ENCODE measurements at places on chromosomes 12 and 14. TPM values are rescaled to one million over a fixed set of nuclear protein-coding genes. Genes with fewer than 3 reads are reported as not detected.
A peak's percentile ranks its signal among the peaks of the same experiment; 100 is the strongest.

The ASCL1 gene
- not detected for total RNA-seq

The RPL10L gene
- not detected for total RNA-seq

- DNase-seq: no peak
- H3K36me3 ChIP-seq: no peaks in the 10 kb centered on the region
- no peak overlapping the region for H3K27ac ChIP-seq
- H3K4me3 ChIP-seq: no peak overlapping the region
- peaks cover 7% of the 10 kb centered on the region for H3K4me1 ChIP-seq
- H3K27me3 ChIP-seq: peaks cover 2% of the 10 kb centered on the region
These were observed 386.4 kb downstream of the RGS6 start for GRCh38 chr14:72318648-72319047.

- H3K27me3 ChIP-seq: peaks cover 13% of the 10 kb centered on the region
- no peaks in the 10 kb centered on the region for H3K36me3 ChIP-seq
- H3K4me1 ChIP-seq: peaks cover 42% of the 10 kb centered on the region
These were observed 1.2 kb upstream of the IFT81 start for GRCh38 chr12:110122929-110123328.

DNA sequence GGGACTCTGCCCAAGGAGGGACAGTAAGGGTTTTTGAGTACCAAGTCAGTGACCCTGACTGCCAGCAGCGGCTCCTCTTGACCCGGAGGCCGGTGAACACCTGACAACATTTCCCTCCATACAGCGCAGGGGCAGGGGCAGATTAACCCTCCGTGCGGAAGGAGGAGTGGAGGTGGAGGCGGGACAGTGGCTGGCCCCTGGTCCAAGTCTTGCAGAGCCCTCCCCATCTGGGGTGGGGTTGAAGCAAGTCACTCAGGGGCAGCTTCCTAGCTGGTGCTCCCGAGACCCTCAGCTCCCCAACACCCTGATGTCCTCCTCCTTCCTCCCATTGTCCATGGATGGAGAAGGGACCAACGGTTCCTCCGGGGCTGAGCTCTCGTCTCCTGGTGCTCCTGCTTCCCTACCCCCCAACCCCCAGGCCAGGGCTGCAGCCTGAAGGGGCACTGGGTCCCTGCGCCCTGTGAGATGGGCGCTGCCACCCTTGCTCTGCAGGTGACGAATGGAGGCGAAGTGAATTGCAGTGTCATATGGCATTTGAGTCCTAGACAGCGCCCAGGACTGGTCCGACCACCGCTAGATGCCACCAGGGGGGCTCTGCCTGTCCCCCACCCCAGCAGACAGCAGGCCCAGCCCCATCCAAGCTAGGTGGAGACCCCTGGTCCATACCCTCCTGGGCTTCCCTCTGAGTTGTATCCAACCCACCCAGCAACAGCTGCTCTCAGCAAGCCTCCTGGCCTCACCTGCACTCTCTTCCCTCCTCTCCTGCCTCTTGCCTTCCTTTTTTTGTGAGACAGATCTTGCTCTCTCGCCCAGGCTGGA lies 7.0 kb upstream of the AMN start:
- H3K4me3 ChIP-seq: no peak overlapping the region
- DNase-seq: no peak
- H3K36me3 ChIP-seq: peaks cover 6% of the 10 kb centered on the region
- H3K27ac ChIP-seq: no peak overlapping the region

GRCh38 chr14:62053188-62053587 lies 291.0 kb downstream of the SNAPC1 start:
- H3K4me1 ChIP-seq: no peaks in the 10 kb centered on the region
- no peak for DNase-seq
- peaks cover 7% of the 10 kb centered on the region for H3K36me3 ChIP-seq
- H3K27ac ChIP-seq: no peak overlapping the region

GRCh38 chr14:104212206-104213095 lies 74.1 kb downstream of the KIF26A start:
- H3K27me3 ChIP-seq: peaks cover 8% of the 10 kb centered on the region
- H3K36me3 ChIP-seq: no peaks in the 10 kb centered on the region
- no peak overlapping the region for H3K4me3 ChIP-seq
- no peaks in the 10 kb centered on the region for H3K4me1 ChIP-seq
- DNase-seq: no peak

DNA sequence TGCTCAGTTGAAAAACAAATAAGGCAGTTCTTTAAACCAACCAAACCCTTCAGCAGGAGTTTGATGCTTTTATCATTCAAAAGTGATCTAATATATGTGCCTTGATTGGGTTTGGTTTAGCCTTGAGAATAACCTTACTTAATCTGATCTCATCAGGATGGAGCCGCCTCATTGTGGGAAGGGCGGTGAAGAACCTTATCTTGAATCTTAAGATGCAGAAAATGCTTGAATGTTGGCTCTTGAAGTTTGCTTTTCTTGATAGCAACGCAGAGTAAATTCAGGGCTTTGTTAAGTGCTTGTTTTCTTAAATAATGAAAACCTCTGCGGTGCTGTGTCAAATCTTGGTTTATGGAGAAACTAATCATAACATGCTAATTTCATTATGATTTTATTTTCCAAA lies 138.2 kb downstream of the MON2 start:
- H3K4me1 ChIP-seq: peaks cover 25% of the 10 kb centered on the region
- H3K4me3 ChIP-seq: peak overlapping the region; percentile 94
- no peak for DNase-seq
- H3K27ac ChIP-seq: peak overlapping the region; percentile 70
- peaks cover 8% of the 10 kb centered on the region for H3K36me3 ChIP-seq

The ST8SIA1 gene
- total RNA-seq: 0.77 TPM

DNA sequence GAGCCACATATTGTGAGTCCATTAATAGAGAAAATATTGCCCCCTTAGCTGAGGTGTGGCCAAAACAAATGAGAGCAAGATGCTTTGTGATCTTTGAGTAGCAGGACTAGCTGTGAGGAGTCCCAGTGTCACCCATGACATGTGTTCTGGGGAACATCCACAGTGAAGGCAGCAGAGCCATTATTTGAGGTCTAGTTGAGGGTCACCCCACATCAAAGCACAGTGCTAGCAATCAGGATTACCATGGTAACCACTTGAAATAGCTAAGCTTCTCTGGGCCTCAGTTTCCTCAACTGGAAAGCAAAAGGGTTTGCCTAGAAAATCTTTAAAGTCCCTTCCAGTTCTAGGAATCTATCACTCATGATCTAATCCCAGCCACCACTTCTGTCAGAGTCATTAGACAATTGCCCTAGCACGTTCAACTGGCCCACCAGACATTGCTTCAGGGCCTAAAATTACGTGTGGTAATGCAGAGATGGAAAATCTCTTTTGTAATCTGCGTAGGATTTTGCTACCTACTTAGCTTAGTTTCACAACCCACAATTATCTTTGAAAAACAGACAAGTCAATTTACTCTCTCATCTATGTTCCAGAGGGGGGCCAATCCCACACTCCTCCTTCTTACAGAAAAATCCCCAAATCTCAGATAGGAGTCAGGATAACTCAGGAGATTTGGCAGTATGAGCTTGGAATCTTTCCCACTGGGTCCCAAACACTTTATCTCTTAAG lies 251.2 kb upstream of the EGLN3 start:
- no peak overlapping the region for H3K4me3 ChIP-seq
- H3K27me3 ChIP-seq: no peaks in the 10 kb centered on the region
- H3K36me3 ChIP-seq: no peaks in the 10 kb centered on the region
- no peak overlapping the region for H3K27ac ChIP-seq
- DNase-seq: no peak

DNA sequence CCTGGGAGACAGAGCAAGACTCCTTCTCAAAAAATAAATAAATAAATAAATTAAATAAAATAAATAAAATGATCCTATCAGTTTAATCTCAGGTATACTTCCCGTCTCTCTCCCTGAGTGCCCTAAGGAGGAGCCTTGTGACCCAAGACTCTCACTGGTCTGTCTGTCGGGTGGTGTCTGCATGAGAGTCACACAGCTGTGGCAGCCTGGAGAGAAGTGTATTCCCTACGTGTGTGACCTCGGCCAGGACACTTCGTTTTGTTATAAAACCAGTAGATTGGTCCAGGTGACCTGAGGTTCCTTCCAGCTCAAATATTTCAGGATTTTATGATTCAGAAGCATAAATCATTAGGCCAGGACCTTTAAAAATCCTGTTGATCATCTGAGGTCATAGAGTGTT lies 4.8 kb downstream of the SYNE3 start:
- DNase-seq: no peak
- H3K27me3 ChIP-seq: peaks cover 2% of the 10 kb centered on the region
- no peak overlapping the region for H3K27ac ChIP-seq
- H3K36me3 ChIP-seq: no peaks in the 10 kb centered on the region

DNA sequence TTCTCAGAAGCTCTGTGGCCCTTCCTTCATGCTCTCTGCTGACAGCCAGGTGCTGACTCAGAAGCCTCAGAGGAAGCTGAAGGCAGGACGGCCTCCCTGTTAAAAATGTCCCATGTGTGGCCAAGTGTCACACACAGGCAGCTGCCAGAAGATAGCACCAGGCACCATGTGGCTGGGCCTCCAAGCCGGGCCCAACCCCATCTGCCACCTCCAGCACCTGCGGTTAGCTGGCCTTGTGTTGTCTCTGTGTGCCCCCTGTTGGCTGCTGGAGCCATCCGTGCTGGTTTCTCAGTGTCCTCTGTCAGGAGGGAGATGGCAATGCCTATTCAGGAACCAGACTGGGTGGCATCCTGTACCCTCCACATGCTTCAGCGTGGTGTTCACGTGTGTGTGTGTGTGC lies 63.2 kb downstream of the TSPAN11 start:
- DNase-seq: peak; percentile 44
- H3K27me3 ChIP-seq: peaks cover 9% of the 10 kb centered on the region
- H3K27ac ChIP-seq: no peak overlapping the region
- no peaks in the 10 kb centered on the region for H3K36me3 ChIP-seq
- H3K4me3 ChIP-seq: no peak overlapping the region

The STAB2 gene
- total RNA-seq: 0.10 TPM

GRCh38 chr14:105436891-105437722 lies 17.5 kb downstream of the MTA1 start:
- no peak for DNase-seq
- H3K27ac ChIP-seq: no peak overlapping the region
- peaks cover 5% of the 10 kb centered on the region for H3K27me3 ChIP-seq
- no peak overlapping the region for H3K4me3 ChIP-seq
- H3K36me3 ChIP-seq: peaks cover 13% of the 10 kb centered on the region
- no peaks in the 10 kb centered on the region for H3K4me1 ChIP-seq

DNA sequence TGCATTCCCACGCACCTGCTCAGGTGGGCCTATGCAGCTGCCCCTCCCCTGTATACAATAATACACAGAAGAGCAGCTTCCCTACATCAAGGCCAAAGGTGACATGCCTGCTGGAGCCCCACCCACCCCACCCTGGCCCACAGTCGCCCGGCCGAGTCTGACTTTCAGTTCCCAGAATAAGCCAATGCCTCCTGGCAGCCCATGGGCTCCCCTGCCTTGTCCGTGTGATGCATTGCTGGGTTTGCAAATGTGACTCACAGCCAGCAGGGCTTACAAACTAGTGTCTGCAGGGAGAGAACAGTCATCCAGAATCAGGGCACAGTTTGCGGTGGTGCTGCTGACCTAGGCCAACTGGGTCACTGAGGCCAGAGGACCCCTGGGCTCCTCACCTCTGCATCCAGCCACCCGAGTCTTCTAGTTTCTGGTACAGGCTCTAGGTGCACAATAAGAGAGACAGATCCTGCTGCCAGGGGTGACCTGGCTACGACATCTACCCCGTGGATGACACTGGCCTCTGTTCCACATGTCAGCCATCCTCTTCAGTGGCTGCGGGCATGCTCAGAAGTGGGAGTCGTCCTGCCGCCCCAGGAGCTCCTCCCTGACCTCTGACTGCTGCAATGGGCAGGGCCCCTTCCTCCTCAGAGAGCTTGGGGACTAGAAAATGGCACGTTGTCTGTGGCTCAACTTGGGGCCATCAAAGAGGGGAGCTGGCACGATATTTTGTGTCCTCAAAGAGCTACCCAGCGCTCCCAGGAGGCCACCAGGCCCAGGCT lies 84.5 kb downstream of the CHGA start:
- H3K4me3 ChIP-seq: no peak overlapping the region
- no peak for DNase-seq
- peaks cover 12% of the 10 kb centered on the region for H3K4me1 ChIP-seq
- peaks cover 6% of the 10 kb centered on the region for H3K27me3 ChIP-seq

GRCh38 chr12:32811686-32812392 lies 56.1 kb upstream of the YARS2 start:
- peaks cover 3% of the 10 kb centered on the region for H3K36me3 ChIP-seq
- no peak overlapping the region for H3K4me3 ChIP-seq
- no peaks in the 10 kb centered on the region for H3K4me1 ChIP-seq

DNA sequence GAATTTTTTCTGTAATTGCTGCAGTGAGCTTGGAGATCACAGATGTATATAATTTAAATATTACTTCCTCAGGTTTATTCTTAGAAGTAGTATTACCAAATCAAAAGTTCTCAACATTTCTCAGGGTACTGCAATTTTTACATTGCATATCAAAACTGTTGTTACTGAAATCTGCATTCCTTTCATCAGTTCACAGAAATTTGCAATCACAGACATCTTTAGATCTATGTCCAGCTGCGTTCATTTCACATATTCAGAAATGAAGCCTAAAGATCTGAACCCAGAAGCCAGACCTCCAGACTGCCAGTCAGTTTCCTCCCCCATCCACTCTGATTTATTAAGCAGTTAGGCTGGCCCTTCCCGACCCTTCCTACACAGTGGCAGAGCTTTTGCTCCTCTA lies 18.2 kb upstream of the IFT81 start:
- H3K27me3 ChIP-seq: peaks cover 2% of the 10 kb centered on the region
- H3K4me1 ChIP-seq: peaks cover 16% of the 10 kb centered on the region
- H3K36me3 ChIP-seq: no peaks in the 10 kb centered on the region

DNA sequence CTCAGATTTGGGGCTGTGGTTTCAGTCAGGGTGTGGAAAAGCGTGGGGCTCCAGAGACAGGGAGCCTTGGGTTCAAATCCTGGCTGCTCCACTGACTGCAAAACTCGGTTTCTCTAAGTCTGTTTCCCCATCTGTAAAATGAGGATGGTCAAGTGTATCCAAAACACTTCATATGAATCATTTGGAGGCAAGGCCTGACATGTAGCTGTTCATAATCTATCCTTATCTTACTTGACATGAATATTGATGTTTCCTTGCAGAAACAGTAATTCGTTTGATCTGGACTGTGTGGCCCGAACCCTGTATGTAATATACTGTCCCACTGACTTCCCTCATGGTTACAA lies 1.5 kb upstream of the CCDC63 start:
- H3K4me3 ChIP-seq: no peak overlapping the region
- H3K27ac ChIP-seq: no peak overlapping the region
- H3K4me1 ChIP-seq: no peaks in the 10 kb centered on the region
- no peaks in the 10 kb centered on the region for H3K27me3 ChIP-seq
- no peaks in the 10 kb centered on the region for H3K36me3 ChIP-seq
- DNase-seq: no peak

The AQP6 gene
- not detected for total RNA-seq

- peaks cover 3% of the 10 kb centered on the region for H3K27me3 ChIP-seq
- no peak overlapping the region for H3K4me3 ChIP-seq
- DNase-seq: no peak
- H3K4me1 ChIP-seq: no peaks in the 10 kb centered on the region
- H3K27ac ChIP-seq: no peak overlapping the region
These were observed 16.6 kb upstream of the ADGRD1 start for GRCh38 chr12:130937063-130937462.

GRCh38 chr12:70190262-70191010 lies 52.8 kb upstream of the CNOT2 start:
- no peak for DNase-seq
- H3K4me1 ChIP-seq: peaks cover 6% of the 10 kb centered on the region
- H3K27me3 ChIP-seq: no peaks in the 10 kb centered on the region
- H3K4me3 ChIP-seq: no peak overlapping the region
- no peaks in the 10 kb centered on the region for H3K36me3 ChIP-seq

The PMCH gene
- total RNA-seq: not detected

The GPD1 gene
- not detected for total RNA-seq

The CELA1 gene
- not detected for total RNA-seq

The ZNF140 gene
- total RNA-seq: 19.3 TPM
